ENCODE measurements at places on chromosomes 3 and 15.
A peak's percentile ranks its signal among the peaks of the same experiment; 100 is the strongest.

GRCh38 chr3:151990696-151991376, 117.4 kb downstream of the SUCNR1 start:
- DNase-seq = no peak

DNA sequence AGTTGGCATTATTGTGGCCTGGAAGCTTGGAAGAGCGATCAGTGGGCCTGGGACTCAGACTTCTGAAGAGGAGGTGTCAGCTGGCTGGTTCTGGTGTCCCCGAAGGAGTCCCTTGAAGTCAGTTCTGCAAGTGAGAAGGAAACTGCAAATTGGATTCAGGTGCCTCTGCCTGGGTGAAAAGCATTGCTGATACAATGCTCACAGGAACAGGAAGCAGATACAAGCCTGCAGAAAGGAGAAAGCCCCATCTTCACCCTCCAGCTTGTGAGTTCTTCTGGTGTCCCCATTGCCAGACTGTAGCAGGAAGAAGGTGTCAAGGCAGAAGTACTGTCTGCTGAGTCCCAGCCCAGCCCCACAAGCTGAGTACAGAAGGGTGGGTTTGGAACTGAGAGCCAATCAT, 271.3 kb downstream of the PLOD2 start:
- no peak for DNase-seq

GRCh38 chr15:68852461-68852860, 31.8 kb upstream of the ANP32A start:
- no peak for DNase-seq

DNA sequence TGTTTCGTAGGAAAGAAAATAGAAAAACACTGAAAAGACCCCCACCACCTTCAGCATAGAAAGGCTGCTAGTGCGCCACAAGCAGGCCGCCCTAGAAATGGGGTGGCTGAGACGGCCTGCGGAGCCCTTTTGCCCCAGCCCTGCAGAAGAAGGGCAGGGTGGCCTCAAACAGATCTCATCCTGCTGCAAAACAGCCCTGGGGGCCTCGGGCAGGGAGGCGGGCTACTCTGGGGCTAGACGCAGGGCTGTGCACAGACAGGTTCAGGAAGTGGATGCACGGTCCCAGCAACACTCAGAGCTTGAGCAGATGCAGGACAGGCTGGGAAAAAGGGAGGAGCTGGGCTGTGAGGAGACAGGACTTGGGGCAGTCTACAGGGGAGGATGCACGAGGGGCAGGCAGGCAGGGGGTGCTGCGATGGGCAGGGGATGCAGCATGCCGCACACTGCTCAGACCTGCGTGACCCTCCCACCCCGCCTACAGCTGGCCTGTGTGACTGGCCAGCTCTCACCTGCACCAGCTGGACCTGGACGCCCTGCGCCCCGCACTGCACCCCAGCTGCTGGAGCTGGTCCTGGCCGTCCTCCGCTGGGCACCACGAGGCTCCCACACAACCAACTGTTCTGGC, 34.3 kb downstream of the ZXDC start:
- DNase-seq = no peak

GRCh38 chr15:74383695-74384565, 16.5 kb upstream of the CYP11A1 start:
- DNase-seq = peak; percentile 52

- no peak for DNase-seq
Measured at GRCh38 chr15:75058127-75058905, 34.9 kb downstream of the PPCDC start.

- no peak for DNase-seq
Measured at GRCh38 chr3:112097378-112097777, 11.2 kb downstream of the C3orf52 start.

All from CD4-positive, alpha-beta T cell treated with Interleukin-12 subunit alpha and Interleukin-12 subunit beta, for 1 hour (primary cell).